Mesothelial cell of epicardium (in vitro differentiated cells): ENCODE measurements at places on chromosomes 12 and 14. TPM values are rescaled to one million over a fixed set of nuclear protein-coding genes. Genes with fewer than 3 reads are reported as not detected.

The TAS2R20 gene
- total RNA-seq: 3.8 to 5.0 TPM (median 4.8 TPM) in 3 replicates

- DNase-seq: no peak
Observed at GRCh38 chr12:1630133-1630826, 1.2 kb downstream of the WNT5B start.

DNA sequence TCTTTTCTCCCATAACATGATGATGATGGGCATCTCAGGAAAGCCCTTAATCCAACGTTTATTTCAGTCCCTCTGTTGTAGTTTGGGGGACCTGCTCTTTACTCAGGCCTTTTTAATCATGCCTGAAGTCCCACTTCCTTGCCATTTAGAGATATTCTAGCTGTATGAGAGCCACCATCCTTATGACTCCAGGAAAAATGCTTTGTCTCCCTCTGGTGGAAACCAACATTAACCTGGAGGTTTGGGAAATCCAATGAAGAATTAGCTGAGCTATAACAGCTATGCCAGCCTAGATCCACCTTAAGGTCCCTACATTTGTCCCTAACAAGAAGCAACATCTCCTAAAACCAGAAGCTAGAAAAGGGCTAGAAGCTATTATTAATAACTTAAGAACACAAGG lies 1399.1 kb downstream of the LRFN5 start:
- DNase-seq: no peak

DNA sequence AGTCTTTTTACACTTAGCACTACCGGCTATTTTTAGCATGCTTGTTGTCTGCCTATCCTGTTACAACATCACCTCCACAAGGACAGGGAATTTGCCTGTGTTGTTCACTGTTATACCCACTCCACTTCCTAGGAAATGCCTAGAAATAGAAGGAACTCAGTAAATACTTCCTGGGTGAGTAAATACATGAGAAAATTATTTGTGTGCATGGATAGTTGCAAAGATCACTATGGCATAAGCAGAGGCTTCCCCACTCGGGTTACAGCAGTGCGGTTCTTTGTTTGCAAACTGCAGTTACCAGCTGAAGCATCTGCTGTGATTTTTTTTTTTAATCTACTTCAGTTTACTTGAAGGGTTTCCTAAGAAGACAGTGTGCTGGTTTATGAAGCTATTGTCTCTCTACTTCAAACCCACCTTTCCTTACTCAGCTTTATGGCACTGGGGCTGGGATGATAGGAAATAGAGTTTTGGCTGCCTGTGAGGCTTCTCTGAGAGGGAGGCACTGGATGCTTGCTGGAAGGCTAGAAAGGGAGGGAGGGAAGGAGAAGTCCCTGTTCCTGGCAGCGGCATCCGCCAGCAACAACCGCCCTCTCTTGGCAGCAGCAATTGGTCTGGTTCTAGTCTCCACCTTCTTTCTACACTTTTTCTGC lies 29.0 kb downstream of the PDE6H start:
- no peak for DNase-seq

The GALNT8 gene
- 2.0 to 2.6 TPM (median 2.1 TPM) in 3 replicates for total RNA-seq

- DNase-seq: no peak
Observed at GRCh38 chr12:1429980-1430379, 164.4 kb downstream of the FBXL14 start.

DNA sequence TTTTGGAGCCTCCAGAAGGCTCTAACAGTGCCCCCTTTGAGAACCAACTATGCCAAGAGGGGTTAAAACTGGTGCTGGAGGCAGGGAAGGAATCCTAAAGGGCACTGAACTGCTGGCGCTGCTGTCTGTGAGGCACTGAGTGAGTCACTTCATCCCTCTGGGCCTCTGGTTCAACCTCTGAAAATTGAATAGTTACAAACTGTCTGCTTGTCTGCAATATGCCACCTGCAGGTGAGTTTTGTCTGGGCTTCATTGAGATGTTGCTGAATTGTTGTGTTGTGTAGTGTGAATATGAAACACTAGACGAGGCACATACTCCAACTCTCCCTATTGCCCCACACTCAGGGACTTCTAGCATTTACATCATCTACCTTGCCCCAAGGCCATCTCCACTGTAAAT lies 68.0 kb downstream of the GRIN2B start:
- no peak for DNase-seq

DNA sequence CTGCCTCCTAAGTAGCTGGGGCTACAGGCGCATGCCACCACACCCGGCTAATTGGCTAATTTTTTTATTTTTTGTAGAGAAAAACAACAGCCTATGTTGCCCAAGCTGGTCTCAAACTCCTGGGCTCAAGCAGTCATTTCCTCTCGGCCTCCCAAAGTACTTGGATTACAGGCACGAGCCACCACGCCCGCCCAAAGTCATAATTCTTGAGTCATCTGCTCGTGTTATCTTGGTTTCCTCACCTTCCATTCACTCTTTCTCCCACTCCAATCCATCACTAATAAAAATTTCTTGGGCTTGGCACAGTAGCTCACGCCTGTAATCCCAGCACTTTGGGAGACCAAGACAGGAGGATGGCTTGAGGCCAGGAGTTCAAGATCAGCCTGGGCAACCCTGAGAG lies 32.0 kb downstream of the ITGA7 start:
- no peak for DNase-seq

- no peak for DNase-seq
Observed at GRCh38 chr12:76740501-76740900, 23.4 kb upstream of the ZDHHC17 start.

The HOXC6 gene
- total RNA-seq: 15.5 to 17.4 TPM (median 16.3 TPM) in 3 replicates

DNA sequence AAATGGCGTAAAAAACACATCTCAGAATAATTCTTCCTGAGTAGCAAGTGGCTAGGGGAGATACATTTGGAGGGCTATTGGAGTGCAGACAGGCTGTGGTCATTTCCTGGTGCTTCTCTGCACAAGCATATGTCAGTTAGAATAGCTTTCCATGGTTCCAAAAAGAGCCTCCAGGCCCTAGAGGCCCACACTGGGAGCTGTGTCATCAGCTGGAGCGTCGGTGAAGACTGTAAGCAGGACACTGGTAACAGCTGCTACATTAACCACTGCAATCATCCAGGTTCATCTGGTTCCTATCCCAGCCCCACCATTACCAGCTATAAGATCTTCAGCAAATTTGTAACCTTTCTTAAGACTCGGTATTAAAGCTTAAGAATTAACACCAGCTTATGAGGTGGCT lies 31.7 kb upstream of the APPL2 start:
- DNase-seq: no peak

GRCh38 chr14:90060312-90060964 lies 1.4 kb upstream of the KCNK13 start:
- peak; percentile 56 for DNase-seq

DNA sequence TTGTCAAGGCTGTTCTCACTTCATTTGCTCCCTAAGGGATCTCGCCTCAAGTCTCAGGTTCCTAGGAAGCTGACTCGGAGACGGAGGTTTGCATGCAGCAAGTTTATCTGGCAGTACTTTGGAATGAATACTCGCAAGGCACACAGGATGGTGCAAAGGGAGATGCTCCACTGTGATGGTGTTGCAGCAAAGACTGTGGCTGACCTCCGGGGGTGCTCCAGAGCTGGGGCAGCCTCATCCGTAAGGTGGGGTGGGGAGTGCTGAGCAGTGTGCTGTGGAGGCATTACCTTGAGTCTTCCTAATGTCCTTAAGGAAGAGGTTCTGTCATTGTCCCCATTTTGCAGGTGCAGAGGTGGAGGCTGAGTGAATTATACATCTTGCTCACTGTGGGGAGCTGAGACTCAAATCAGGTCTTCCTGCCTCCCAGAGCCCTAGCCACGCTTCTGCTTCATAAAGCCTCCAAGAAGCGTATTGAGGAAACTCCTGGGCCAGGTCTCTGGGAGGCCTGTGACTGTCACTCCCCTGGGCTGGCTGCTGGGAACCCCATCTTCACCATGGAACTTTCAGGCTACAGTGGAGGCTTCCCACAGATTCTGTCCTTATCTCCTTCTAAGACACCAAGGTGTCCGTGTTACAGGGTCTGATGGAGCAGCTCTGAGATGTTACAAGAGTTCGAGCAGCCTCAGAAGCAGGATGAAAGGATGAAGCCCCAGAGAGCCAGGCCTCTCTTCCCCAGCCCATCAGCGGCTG lies 39.5 kb downstream of the GALNT16 start:
- no peak for DNase-seq

DNA sequence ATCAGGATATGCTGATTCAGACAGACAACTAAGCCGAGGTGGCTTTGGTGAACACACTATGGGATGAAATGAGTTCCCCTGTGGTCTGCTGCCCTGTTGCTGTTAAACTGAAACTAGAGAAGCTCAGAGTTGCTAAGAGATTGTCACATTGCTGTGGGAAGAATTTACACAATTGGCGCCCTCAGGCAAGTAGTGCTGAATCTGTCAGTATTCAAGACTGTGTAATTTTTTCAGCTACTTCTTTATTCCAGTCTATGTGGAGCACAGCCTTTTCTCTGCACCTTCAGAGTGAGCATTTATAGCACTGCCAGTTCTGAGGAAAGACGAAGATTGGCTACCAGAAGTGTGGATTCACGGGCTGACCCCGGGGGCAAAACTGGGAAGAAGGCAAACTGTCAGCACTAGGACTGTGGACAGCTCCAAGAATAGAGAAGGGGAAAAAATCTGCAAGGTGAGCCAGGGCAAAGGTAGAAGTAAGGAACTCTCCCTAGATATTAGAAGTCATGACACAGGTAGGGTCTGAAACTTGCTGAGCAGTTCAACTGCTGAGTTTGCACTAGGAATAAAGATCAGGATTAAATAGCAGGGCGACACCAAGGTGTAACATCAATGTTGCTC lies 218.8 kb upstream of the TMPO start:
- DNase-seq: no peak

- no peak for DNase-seq
Observed at GRCh38 chr12:12600659-12601058, 11.0 kb upstream of the CREBL2 start.

The TMEM132D gene
- total RNA-seq: 0.05 to 0.11 TPM (median 0.07 TPM) in 3 replicates

GRCh38 chr12:15977999-15978951 lies 67.1 kb downstream of the DERA start:
- DNase-seq: no peak

The SINHCAF gene
- total RNA-seq: 241 to 262 TPM (median 246 TPM) in 3 replicates

- no peak for DNase-seq
Observed at GRCh38 chr12:78407722-78408121, 456.9 kb upstream of the SYT1 start.

- no peak for DNase-seq
Observed at GRCh38 chr12:26287671-26288381, 92.5 kb downstream of the SSPN start.

DNA sequence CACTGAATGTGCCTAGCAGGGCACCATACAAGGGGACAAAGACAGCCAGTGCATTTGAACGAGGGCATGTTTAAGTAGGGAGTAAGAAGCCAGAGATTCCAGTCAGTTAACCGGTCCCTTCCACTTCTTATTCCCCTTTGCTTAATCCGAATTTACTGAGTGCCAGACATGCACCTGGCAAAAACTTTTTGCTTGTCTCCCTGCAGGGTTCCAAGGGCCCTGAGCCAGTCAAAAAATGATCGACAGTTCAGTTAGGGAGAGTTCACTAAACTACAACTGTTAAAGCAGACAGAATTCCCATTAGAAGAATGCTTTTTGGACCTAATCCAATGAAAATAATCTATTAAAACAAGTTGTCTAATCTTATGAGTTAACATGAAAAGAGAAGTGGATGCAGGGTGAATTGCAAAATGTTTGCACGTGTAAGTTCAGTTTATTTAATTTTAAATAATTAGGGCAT lies 193.8 kb downstream of the TMTC2 start:
- DNase-seq: no peak

DNA sequence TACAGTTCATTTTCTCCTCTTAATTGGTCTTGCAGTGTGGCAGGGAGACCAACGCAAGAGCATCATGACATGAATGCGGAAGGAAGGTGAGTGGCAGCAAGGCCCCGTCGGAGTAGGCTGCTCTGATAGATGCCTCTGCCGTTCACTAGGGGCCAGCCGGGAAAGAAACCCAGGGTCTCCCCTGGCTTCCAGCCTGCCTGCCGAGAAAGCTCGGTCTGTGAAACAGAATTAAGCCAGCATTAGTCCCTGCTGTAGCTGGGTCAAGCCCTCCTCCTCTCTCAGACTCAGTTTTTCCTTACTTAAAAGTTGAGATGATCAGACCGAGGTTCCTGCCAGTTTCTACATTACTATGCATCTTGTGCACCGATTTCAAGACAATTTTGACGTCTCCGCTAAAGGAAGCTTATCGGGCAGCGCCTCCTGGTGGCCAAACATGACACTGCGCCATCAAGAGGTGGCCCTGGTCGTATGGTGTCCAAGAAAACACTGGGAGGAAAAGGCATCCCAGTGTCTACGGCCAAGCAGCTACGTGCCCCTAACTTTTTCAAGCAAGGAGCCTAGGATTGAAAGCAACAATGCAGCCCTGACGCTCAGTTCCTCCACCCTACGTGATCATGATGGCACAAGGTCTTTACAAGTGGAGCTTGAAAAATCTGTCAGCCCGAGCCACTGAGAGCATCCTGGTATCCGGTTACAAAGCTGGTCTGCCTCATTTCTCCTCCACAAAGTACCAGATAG lies 131.6 kb downstream of the KSR2 start:
- DNase-seq: peak; percentile 54

GRCh38 chr12:123894823-123895345 lies 77.7 kb downstream of the CCDC92 start:
- DNase-seq: no peak

The ASCL1 gene
- not detected in 3 replicates for total RNA-seq

DNA sequence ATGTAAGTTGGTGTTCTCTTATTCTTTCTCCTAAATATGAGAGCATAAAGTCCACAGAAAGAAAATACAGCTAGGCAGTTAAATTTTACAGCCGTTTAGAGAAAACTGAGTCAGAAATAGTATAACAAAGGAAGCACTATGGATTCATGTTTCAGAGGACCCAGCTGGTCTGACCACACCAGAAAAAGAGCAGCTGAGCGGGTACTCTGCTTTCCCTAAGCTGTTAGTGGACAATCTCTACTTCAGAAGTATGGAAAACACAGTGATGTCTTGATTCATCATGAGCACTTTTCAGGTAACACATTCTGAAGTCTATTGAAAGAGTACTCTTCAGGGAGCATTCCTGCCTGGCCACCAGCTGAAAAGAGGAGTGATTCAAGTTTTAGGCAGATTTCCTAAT lies 12.4 kb downstream of the PPM1H start:
- no peak for DNase-seq

- no peak for DNase-seq
Observed at GRCh38 chr14:26870722-26871617, 273.1 kb upstream of the NOVA1 start.

DNA sequence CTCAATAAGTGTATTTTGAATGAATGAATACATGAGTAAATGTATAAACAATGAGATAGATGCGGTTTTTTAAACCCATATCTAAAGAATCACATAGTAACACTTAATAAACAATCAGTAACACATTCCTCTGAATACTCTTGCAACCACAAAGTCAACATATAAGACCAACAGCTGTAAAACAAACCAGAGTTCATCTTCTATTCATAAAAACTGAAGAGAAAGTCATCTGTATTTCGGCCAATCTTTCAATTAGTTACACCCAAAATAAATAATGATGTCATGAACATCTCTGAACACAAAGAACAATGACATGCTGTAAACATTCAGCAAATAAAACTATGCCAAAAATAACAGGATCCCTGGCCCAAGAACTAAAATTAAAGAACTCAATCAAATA lies 47.2 kb downstream of the ARMH4 start:
- no peak for DNase-seq
